ENCODE measurements at places on chromosomes 4 and X.
A peak's percentile ranks its signal among the peaks of the same experiment; 100 is the strongest.

DNA sequence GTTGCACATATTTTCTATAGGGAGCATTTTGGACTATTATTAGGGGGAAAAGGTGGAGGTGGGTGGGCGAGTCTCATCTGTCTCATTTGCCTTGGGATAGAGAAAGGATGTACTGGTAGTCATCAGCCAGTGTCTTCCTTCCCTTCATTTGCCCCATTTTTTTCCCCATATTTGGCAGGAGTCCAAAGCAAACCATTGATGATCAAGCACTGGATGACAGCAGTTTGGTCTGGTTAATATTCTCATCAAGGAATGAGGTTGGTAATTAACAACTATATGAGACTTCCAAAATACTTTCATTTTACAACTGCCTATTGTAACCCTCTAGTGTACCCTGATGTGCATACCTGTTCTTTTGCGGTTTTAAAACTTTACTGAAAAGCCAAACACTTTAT is 22.6 kb upstream of the IGFBP7 start:
- no peak for DNase-seq
- H3K27me3 ChIP-seq: no peaks in the 10 kb centered on the region
- no peak overlapping the region for H3K27ac ChIP-seq

- no peak overlapping the region for H3K27ac ChIP-seq
- no peaks in the 10 kb centered on the region for H3K36me3 ChIP-seq
- H3K4me1 ChIP-seq: no peaks in the 10 kb centered on the region
- DNase-seq: no peak
- no peaks in the 10 kb centered on the region for H3K27me3 ChIP-seq
- no peak overlapping the region for H3K4me3 ChIP-seq
Measured at GRCh38 chr4:73267050-73267449, 8.5 kb upstream of the ANKRD17 start.

GRCh38 chr4:183783991-183784553 is 121.0 kb upstream of the STOX2 start:
- no peak for DNase-seq
- H3K4me3 ChIP-seq: no peak overlapping the region
- H3K4me1 ChIP-seq: no peaks in the 10 kb centered on the region
- H3K27ac ChIP-seq: no peak overlapping the region

DNA sequence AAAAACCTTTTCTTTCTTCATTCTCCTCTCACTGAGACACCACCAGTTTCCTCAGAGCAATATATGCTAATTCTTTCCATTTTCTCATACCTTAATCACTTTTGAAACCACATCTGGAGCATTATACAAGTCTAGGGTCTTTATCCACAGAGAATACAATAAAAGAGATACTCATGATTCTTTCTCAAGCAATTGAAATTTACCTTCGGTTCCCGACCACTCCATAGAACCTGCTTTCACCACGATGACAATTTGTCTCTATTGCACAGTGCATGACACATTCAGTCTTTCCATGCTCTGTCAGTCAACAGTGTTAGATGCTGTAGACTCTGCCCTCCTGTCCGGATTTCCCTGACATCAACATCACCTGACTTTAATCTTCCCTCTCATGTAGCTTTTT is 409.3 kb upstream of the NWD2 start:
- H3K4me1 ChIP-seq: no peaks in the 10 kb centered on the region
- H3K27ac ChIP-seq: no peak overlapping the region
- no peak overlapping the region for H3K4me3 ChIP-seq
- H3K36me3 ChIP-seq: no peaks in the 10 kb centered on the region
- DNase-seq: no peak

DNA sequence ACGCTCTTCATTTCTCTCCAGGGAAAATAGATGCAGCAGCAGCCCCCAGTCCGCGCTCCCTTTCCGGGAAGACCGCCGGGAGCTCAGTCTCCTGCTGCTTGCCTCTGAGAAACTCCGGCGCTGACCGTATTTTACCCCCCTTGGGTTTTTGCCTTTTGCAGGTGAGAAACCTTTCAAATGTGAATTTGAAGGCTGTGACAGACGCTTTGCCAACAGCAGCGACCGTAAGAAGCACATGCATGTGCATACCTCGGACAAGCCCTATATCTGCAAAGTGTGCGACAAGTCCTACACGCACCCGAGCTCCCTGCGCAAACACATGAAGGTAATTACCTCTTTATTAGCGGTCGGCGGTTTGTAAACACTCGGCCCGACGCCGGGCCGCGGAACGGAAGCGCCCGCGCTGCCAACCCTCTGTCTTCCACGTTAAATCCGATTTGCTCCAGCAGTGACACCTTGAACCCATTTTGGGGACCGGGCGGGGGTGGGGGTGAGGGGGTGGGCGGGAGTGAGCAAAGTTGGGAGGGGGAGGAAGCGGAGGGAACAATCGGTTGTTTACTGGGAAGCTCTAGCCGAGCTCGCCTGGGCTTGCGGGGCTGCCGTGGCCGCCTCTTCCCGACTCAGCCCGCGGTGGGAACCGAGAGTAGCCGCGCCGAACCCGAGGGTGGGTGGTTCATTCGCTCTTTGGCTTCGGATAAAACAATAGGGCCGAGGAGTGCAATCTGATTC is 3.0 kb downstream of the ZIC3 start:
- no peak overlapping the region for H3K4me3 ChIP-seq
- H3K4me1 ChIP-seq: no peaks in the 10 kb centered on the region
- H3K36me3 ChIP-seq: no peaks in the 10 kb centered on the region
- no peaks in the 10 kb centered on the region for H3K27me3 ChIP-seq
- DNase-seq: no peak

DNA sequence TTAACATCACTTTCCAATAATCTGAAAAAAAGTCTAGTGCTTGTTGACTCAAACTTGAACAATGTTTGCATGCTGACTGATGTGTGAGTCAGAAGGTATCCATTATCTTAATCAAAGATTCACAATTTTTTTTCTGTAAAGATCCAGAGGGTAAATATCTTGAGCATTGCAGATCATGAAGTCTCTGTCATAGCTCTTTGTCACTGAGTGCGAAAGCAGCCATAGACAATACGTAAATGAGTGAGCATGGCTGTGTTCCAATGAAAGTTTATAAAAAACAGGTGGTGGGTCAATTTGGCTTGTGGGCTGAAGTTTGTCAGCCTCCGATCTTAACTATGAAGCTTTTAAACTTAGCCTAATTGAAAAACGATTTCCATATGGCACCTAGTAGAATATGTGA is 37.7 kb downstream of the NHS start:
- H3K27me3 ChIP-seq: no peaks in the 10 kb centered on the region
- DNase-seq: no peak
- H3K4me3 ChIP-seq: no peak overlapping the region
- no peak overlapping the region for H3K27ac ChIP-seq
- H3K4me1 ChIP-seq: peaks cover 2% of the 10 kb centered on the region

DNA sequence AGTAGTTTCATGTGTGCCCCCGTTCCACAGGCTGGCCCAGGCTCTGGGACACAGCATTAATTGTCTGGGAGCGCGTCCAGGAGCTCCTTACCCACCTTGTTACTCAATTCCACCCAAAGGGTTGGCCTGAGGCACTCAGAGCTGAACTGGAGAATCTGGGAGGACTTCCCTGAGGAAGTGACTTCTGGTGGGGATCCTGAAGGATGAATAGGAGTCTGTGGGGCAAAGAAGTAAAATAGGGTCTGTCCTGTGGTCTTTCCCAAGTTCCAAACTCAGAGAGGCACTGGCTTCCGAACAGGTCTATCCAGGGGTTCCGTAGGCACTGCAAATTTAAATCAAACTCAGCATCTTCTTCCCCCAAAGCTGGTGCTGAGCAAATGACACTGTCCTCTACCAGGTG is 204.3 kb downstream of the AFAP1 start:
- H3K27ac ChIP-seq: no peak overlapping the region
- no peak for DNase-seq
- no peaks in the 10 kb centered on the region for H3K36me3 ChIP-seq
- no peaks in the 10 kb centered on the region for H3K4me1 ChIP-seq
- H3K4me3 ChIP-seq: no peak overlapping the region
- H3K27me3 ChIP-seq: no peaks in the 10 kb centered on the region

DNA sequence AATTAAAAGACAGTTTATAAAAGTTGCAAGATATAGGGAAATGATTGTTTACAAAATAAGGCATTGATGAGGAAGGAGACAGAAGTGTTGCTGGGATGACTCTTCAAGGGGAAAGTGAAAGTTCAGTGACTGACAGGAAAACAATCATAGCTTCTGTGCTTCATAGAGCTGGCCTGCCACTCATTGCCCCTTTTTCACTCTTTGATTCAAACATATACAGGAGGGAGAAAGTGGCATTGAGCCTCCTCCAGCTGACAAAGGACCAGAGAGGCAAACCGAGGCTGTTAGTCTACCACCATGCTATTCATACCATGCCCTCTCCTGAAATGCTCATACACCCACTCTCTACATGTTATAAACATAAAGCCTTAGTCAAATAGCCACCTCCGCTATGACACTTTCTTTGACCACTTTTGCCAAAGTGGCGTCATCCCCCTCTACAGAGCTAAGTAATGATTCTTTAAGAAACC is 79.2 kb upstream of the ATOH1 start:
- H3K27me3 ChIP-seq: peaks cover 2% of the 10 kb centered on the region
- no peak overlapping the region for H3K4me3 ChIP-seq
- no peaks in the 10 kb centered on the region for H3K36me3 ChIP-seq
- H3K4me1 ChIP-seq: no peaks in the 10 kb centered on the region
- DNase-seq: no peak
- no peak overlapping the region for H3K27ac ChIP-seq

DNA sequence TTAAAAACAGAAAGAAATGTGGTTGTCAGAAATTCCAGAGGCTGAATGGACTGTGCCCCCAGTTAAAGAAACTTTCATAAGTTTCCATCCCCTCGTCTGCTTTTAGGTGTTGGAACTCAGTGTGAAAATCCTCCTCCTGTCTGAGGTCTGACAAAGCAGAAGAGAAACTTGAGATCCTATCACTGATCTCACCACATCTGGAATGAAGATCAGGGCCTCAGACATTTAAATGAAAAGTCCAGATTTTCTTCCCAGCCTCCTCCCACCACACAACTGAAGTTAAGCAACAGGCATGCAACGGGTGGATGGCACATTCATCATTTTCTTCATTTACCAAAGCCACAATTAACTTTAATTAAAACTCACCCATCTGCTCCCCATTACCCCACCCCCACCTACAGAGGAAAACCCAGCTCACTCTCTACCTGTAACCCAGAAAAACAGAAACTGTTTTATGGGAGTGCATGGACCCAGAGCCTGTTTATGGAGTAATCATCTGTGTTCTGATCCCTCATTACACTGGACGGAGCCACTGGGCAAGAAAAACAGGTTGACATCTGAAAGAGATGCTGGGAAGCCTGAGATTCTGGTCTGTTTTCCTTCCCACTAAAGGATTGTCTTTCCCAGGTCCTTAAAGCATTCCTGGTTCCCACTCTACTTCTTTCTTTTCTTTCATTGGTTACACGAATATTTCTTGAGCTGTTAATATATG is 58.1 kb upstream of the HOPX start:
- H3K27me3 ChIP-seq: no peaks in the 10 kb centered on the region
- no peak overlapping the region for H3K4me3 ChIP-seq
- H3K36me3 ChIP-seq: no peaks in the 10 kb centered on the region

GRCh38 chrX:15335135-15336022 is at the start of gene PIGA:
Gene PIGA (minus strand): TSS chrX:15335523. CDS start chrX:15331930, 3,593 bp downstream.
- H3K27me3 ChIP-seq: no peaks in the 10 kb centered on the region
- H3K27ac ChIP-seq: peak within 1 kb of the TSS; percentile 87
- H3K36me3 ChIP-seq: no peaks in the 10 kb centered on the region
- H3K4me1 ChIP-seq: no peaks in the 10 kb centered on the region
- H3K4me3 ChIP-seq: peak within 1 kb of the TSS; percentile 44

- no peak overlapping the region for H3K4me3 ChIP-seq
- DNase-seq: no peak
- no peak overlapping the region for H3K27ac ChIP-seq
- no peaks in the 10 kb centered on the region for H3K4me1 ChIP-seq
- no peaks in the 10 kb centered on the region for H3K27me3 ChIP-seq
- H3K36me3 ChIP-seq: no peaks in the 10 kb centered on the region
Measured at GRCh38 chr4:165010991-165011390, 20.8 kb upstream of the TRIM60 start.

DNA sequence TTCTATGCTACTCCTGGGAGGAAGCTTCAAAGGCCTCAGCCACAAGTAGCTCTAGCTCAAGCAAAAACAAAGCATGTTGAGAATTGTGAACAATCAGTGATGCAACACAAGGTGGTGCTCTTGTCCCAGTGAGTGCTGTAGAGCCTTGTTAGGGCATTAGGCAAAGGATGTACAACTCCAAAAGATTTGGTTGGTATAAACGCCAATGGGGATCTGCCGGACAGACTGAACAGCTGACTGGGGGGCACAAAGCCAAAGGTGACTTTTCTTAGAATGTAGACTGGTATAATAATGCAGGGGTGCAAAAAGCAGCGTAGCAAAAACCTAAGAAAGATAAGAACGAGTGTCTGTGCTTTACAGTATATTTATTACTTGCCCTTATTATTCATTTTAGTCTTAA is 62.6 kb upstream of the ALB start:
- no peaks in the 10 kb centered on the region for H3K36me3 ChIP-seq
- no peak overlapping the region for H3K27ac ChIP-seq
- H3K4me3 ChIP-seq: no peak overlapping the region
- H3K4me1 ChIP-seq: no peaks in the 10 kb centered on the region
- no peak for DNase-seq

GRCh38 chr4:100414016-100414790 is 103.6 kb downstream of the EMCN start:
- no peak for DNase-seq
- H3K4me3 ChIP-seq: no peak overlapping the region
- H3K27me3 ChIP-seq: no peaks in the 10 kb centered on the region
- H3K36me3 ChIP-seq: no peaks in the 10 kb centered on the region
- H3K4me1 ChIP-seq: no peaks in the 10 kb centered on the region
- no peak overlapping the region for H3K27ac ChIP-seq

GRCh38 chr4:71558248-71558647 is 219.4 kb downstream of the SLC4A4 start:
- H3K27me3 ChIP-seq: no peaks in the 10 kb centered on the region
- H3K4me3 ChIP-seq: no peak overlapping the region
- no peaks in the 10 kb centered on the region for H3K36me3 ChIP-seq
- H3K4me1 ChIP-seq: no peaks in the 10 kb centered on the region
- H3K27ac ChIP-seq: no peak overlapping the region
- no peak for DNase-seq

- no peak for DNase-seq
- no peak overlapping the region for H3K27ac ChIP-seq
- H3K4me1 ChIP-seq: no peaks in the 10 kb centered on the region
- no peaks in the 10 kb centered on the region for H3K36me3 ChIP-seq
Measured at GRCh38 chr4:188714501-188714900, 575.3 kb downstream of the TRIML1 start.

DNA sequence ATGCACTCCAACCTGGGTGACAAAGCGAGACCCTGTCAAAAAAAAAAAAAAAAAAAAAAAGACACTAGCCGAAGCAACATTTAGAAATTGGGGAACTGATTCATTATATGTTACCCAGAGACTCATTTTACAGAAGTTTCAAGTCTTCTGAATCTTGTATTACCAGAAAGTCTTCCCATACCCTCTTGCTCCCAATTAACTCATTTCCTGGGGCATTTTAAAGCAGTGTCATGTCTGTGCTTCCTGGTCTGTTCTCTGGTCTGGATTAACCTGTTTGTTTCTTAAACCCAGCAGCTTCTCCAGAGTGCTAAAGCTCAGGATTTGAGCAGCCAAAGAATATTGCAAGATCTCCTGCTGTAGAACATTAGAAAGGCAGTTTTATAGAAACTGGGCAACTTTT is 43.7 kb downstream of the FRMPD3 start:
- H3K36me3 ChIP-seq: no peaks in the 10 kb centered on the region
- DNase-seq: no peak
- H3K27me3 ChIP-seq: no peaks in the 10 kb centered on the region
- no peak overlapping the region for H3K27ac ChIP-seq
- no peak overlapping the region for H3K4me3 ChIP-seq

Data from aorta (tissue), 5 donors.